ENCODE measurements at places on chromosomes 1 and 21. TPM values are rescaled to one million over a fixed set of nuclear protein-coding genes. Genes with fewer than 3 reads are reported as not detected.
A peak's percentile ranks its signal among the peaks of the same experiment; 100 is the strongest.

PADI2 gene
- 0.40 TPM for total RNA-seq

GRCh38 chr1:205751036-205751651 lies 1.2 kb upstream of the NUCKS1 start:
- DNase-seq: no peak

- no peak for DNase-seq
These were observed 1.1 kb downstream of the CCDC17 start for GRCh38 chr1:45622524-45623394.

KCNN3 gene
- 0.23 TPM for total RNA-seq

NRAS gene
- 8.3 TPM for total RNA-seq

- DNase-seq: no peak
These were observed 13.8 kb downstream of the TP53BP2 start for GRCh38 chr1:223831755-223832636.

RSPH1 gene
- total RNA-seq: 0.33 TPM

GRCh38 chr21:34671462-34671861 lies 2.7 kb downstream of the CLIC6 start:
- no peak for DNase-seq

DNA sequence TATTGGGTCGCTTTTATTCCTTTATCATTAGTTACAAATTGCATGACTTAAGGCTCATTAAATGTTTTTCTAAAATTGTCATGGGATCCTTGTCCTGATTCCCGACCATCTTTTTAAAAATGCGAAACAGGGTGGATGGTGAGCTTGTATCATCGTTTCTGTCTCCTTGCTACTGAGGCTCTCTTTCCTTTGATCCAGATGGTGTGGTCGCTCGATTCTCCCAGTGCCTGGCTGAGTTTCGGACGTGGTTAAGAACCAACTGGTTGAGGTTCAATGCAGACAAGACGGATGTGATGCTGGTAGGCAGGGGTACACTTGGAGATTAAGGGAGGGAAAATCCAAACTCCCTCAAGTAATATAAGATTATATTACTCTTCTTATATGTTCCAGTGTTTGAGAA lies 1.2 kb downstream of the MIER1 start:
- DNase-seq: no peak

DNA sequence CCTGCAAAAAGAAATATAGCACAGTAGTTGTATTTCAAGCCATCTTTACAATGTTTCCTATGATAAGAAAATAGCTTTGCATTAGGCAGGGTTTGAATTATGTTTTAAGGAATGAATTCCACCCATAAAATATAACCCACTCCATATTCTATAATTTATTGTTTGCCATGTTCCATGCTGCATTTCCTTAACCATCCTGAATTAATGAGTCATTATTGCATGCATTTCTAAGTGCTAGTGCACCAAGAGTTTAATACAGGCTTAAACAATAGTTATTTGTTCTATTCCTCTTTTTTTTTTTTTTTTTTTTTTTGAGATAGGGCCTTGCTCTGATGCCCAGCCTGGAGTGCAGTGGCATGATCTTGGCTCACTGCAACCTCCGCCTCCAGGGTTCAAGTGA lies 45.2 kb downstream of the MIGA1 start:
- DNase-seq: no peak

DNA sequence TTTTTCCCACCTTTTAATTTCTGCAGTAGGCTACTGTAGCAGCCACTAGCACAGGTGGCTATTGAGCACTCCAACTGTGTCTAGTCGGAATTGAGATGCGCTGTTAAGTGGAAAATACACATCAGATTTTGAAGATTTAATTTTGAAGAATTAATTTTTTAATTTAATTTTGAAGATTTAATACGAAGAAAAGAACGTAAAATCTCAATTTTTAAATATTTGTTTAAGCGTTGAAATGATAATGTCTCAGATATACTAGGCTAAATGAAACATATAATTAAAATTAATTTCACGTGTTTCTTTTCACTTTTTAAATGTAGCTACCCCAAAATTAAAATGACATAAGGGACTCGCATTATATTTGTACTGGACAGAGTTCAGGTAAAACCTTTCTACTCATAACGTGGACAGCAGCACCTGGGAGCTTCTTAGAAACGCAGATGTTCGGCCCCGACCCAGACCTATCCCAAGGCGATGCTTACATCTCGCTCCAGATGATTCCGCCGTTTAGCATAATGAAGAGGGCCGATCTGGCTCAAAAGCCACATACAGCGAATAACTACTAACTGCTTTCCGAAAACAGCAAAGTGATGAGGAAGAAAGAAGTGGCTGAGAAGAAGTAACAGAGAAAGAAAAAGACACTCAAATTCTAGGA lies 717 bp downstream of the CRYZL1 start:
- no peak for DNase-seq

GRCh38 chr1:152906023-152906565 lies 2.3 kb upstream of the IVL start:
- DNase-seq: no peak

GRCh38 chr1:68429233-68429808 lies 20.4 kb downstream of the RPE65 start:
- DNase-seq: no peak

DNA sequence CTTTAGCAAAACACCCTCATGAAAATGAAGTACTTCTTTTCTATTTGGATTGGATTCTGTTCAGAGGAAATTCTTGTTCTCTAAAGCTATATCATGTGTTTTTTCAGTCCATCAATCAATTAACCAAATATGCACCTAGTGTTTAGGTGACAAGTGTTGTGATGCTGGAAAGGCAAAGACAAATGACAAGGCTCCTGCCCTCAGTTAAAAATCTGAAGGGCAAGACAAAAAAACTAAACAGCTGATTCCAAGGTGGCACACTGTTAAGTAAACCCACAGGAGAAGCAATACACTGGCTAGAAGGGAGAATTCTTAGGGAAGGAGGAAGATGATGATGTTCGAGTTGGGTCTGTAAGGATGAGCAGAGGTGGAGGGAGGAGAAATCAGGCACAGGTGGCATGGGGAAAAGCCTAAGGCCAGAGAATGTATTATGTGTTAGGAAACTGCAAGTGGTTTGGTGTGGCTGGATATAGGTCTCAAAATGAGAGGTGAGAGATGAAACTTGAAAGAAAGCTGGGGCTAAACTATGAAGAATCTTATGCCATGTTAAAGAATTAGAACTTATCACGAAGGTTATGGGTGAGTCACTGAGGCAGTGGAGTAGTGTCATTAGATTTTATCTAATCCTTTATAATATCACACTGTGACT lies 51.8 kb upstream of the GFI1 start:
- DNase-seq: no peak

DNA sequence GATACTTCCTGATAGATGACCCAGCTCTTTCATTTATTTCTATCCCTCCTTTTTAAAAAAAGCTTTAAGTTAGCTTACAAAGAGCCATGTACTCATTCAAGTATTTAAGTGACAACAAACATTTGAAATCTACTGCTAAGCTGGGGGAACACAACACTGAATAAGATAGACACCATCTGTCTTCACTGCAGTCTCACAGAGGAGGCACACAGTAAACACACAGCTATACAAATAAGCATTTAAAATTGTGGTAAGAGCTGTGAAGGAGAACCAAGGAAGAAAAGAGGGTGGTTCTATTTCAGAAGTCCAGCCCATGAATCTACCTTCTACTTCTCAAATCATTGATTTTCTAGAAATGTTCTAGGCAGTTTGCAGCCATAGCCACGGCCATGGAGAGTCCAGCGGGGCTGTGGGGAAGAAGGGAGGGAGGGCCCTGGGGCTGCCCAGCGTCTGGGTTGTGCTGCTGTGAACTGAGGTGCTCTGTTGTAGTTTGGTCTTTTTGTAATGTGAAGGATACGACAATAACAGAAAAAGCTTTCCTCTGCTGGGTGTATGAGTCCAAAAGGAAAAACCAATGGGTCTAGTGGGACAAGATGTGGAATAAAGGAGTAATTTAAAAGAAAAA lies 28.2 kb downstream of the PRDM2 start:
- no peak for DNase-seq

DNA sequence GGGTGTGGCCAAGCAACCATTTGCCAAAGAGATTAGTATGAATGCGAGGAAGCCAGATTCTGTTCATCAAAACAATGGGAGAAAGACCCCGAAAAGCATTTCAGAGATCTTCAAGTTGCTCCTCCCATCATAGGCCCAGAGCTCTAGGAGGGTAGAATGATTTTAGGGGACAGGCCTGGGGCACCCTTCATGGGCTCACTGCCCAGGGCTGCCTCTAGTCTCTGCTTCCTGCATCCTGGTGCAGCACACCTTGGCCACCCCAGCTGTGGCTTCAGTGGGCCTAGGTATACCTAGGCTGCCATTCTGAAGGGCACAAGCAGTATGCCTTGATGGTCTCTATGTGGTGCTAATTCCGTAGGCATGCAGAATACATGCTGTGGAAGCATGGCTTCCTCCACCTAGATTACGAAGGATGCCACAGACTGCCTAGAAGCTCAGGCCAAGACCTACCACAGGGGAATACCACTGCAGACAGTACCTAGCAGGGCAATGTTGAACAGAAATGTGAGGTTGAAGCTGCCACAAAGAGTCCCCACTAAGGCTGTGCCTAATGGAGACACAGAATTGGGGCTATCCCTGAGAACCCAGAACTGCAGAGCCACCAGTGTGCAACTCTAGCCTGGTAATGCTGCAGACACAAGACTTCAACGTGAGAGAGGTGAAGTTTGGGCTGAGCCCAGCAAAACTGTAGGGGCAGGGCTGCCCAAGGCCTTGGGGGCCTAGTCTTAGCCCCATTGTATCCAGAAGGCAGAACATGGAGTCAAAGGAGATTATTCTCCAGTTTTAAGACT lies 158.8 kb downstream of the CLIC6 start:
- DNase-seq: no peak

PLA2G2C gene
- not detected for total RNA-seq

- DNase-seq: no peak
These were observed 2.5 kb upstream of the DHRS3 start for GRCh38 chr1:12620488-12620865.

DHX9 gene
- total RNA-seq: 32.1 TPM

DNA sequence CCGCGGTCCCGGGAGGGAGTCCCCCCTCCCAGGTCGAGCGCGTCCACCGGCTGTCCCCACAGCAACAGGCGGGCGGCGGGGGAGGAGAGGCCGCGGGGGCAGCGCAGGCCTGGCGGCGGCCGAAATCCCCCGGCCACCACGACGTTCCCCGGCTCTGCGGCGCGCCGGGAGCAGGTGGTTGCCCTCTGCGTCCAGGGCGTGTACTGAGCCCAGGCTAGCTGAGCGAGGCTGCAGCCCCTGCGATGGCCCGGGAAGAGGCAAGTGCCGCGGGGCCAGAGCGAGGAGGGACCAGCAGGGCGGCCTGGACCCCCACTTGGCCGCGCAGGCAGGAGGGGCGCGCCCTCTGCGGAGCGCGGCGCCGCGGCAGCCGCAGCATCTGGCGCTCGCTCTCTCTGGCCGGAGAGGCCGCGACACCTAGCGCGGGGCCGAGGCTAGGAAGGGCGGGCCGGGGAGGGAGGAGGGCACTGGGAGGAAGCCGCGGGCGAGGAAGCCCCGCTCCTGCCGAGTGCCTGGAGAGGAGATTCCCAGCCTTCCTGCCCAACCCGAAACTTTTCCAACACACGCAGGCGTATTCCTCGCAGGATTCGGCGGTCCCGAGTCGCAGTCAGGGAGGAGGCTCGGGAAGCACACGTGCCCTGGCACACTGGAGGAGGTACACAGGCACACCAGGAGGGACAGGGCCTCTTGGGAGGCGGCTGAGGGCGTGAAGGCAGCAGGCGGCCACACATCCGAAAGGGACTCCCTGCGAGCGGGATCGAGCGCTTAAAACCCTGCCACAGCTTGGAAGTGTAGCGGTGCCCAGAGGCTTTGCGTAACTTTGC lies 4.9 kb upstream of the PROX1 start:
- DNase-seq: peak; percentile 80

GRCh38 chr1:212727386-212728181 lies 27.9 kb upstream of the BATF3 start:
- no peak for DNase-seq

DPT gene
- total RNA-seq: 1.3 TPM

SAMSN1 gene
- 1.6 TPM for total RNA-seq

SLC35E2B gene
- 18.6 TPM for total RNA-seq

PLA2G2A gene
- 128 TPM for total RNA-seq

GRCh38 chr21:36135391-36136102 lies 668 bp downstream of the CBR3 start:
- DNase-seq: peak; percentile 54
